Astrocyte of the spinal cord (primary cell): ENCODE measurements at places on chromosomes 11 and 22.

- no peak for DNase-seq
Observed at GRCh38 chr11:71198141-71198822, 54.1 kb downstream of the SHANK2 start.

DNA sequence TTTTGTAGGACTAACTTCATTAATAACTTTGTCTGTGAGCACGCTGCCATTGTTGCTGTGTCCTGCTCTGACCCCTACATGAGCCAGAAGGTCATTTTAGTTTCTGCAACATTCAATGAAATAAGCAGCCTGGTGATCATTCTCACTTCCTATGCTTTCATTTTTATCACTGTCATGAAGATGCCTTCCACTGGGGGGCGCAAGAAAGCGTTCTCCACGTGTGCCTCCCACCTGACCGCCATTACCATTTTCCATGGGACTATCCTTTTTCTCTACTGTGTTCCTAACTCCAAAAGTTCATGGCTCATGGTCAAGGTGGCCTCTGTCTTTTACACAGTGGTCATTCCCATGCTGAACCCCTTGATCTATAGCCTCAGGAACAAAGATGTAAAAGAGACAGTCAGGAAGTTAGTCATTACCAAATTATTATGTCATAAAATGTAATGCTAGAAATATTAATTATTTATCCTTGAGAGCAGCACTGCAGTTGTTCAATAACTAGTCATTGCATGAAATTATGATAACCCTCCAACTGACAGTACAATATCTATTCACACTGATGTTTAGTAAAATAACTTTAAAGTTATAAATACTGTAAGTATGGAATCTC lies 46.4 kb upstream of the OR5D13 start:
- no peak for DNase-seq

- no peak for DNase-seq
Observed at GRCh38 chr11:4090258-4090657, 4.3 kb upstream of the RRM1 start.

DNA sequence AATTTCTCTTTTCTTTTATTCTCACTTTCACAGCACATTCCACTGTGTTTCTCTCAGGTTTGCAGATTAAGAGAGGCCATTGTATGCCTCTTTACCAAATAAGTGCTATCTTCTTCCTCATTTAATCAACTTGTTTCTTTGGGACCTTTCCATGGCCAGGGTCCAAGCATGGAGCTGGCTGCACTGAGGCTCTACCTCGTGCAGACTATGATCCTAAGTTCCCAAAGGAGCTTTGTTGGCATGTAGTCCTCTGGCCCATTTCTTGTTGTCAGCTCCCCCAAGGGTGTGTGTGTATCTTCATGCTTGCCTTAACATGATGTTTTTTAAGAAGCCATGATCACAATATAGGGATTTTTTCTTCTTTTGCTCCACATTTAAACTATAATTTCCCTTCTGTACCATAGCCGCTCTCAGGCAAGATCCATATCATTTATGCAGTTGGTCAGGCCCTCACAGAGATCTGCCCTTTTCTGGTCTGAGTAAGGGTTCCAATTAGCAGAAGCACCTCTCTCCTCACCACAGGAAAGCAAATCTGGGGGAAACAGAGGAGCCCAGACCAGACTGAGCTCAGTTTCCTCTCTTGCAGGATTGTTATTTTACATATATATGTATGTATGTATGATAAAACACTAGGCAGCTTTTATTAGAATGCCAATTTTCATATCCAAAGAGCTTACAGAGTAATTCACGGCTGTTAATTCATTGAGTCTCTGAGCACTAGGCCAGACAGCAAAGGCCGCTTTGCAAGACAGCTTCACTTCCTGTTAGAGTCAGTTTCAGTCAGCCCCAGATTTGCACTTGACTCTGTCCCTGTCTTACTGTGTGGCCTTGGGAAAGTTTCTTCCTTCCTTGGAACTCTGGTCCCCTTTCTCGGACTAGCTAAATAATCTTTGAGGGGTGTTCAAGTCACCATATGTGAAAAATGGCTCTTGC lies 34.3 kb downstream of the CYB5R2 start:
- DNase-seq: no peak

GRCh38 chr11:55503449-55503848 lies 50.8 kb upstream of the OR4C15 start:
- no peak for DNase-seq

GRCh38 chr11:98090861-98091505 lies 929.8 kb upstream of the CNTN5 start:
- DNase-seq: no peak

GRCh38 chr11:22787551-22788162 lies 41.9 kb downstream of the SVIP start:
- DNase-seq: peak; percentile 45

DNA sequence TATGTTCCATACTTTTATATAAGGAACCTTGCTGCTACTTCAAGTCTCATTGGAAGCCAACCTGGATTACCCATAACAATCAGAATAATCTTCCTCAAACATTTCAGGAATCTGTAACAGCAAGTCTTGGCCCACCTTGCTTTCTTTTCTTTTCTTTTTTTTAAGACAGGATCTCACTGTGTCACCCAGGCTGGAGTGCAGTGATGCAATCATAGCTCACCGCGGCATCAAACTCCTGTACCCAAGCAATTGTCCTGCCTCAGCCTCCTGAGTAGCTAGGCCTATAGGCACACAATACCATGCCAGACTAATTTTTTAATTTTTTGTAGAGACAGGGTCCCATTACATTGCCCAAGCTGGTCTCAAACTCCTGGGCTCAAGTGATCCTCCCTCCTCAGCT lies 29.3 kb upstream of the PRDM10 start:
- DNase-seq: no peak

DNA sequence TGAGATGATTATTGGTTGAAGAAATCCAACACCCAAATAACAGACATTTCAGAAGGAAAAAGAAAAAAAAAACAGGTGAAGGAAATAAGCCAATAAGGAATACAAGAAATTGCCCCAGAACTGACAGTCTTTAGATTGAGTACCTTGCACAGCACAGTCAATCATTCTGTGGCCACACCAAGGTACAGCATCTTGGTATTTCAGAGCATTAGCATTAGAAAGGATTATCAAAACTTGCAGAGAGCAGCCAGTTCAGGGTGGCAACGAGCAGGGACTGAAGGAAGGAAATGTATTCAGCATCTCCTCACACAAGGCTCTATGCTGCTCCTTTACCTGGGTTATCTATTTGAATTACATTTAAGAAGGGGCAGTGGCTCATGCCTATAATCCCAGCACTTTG lies 2.1 kb downstream of the ADA2 start:
- no peak for DNase-seq

DNA sequence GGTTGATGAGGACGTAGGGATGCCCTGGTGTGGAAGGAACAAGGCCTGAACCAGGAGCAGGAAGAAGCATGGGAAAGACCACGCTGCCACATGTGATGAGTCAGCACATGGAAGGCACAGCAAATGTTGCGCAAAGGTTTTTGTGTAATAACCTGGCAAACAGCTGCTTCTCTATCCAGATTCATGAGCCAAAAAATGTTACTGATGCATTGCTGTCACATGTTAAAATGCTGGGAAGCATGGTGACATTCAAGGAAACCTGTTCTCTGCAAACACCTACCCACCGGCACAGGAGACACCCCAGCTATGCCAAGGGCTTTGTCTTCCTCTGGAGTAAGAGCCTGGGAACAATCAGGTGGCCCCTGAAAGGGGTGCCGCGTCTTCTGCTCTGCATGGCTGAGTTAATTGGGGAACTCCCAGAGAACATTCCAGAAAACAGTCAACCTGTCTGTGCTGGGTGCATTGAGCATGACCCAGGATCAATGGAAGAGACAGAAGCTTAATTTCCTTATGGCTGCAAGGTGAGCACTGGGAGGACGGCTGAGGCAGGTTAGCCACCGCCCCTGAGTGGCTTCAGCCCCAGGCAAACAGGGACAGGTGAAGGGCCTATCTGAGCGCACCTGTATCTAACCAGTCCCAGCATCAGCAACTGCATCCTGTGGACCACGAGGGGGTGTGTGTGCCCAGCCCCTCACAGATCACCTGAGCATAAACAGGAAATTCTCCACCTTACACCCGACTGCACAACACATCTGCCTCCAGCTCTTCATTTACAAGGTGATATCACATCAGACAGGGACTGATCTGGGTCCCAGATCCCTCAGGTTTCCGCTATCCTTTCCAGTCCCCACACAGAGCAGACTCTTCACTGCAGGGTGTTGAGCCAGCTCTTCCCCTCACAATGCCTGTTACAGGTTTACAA lies 108.4 kb downstream of the GGTLC2 start:
- no peak for DNase-seq

- DNase-seq: no peak
Observed at GRCh38 chr11:31805037-31805628, 6.0 kb downstream of the PAX6 start.

DNA sequence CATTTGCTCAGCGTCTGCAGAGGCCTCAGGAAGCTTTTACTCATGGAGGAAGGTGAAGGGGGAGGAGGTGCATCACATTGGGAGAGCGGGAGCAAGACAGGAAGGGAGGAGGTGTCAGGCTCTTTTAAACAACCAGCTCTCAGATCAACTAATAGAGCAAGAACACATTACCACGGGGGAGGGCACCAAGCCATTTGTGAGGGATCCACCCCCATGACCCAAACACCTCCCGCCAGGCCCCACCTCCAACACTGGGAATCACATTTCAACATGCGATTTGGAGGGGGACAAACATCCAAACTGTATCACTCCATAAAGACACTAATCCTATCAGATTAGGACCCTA lies 18.9 kb upstream of the THY1 start:
- DNase-seq: no peak

- DNase-seq: peak; percentile 39
Observed at GRCh38 chr22:19174106-19175025, 4.2 kb downstream of the SLC25A1 start.

GRCh38 chr22:50585781-50586180 lies 3.1 kb upstream of the CHKB start:
- no peak for DNase-seq

DNA sequence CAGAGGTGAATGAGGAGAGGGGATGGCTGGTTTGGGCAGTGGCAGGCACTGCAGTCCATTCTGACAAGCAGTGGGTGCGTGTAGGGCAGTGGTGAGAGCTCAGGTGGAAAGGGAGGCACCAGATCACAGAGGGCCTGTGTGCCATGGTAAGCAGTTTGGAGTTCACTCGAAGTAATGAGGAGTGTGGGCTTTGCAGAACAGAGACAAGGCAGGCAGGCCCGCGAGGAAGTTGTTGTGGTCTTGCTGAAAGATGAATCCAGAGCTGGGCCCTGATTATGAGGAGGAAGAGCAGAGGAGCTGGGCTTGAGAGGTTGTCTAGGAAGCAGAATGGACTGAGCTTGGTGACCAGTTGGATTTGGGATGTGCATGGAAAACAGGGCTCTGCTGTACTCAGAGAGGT lies 1.6 kb upstream of the DNAJB13 start:
- no peak for DNase-seq

DNA sequence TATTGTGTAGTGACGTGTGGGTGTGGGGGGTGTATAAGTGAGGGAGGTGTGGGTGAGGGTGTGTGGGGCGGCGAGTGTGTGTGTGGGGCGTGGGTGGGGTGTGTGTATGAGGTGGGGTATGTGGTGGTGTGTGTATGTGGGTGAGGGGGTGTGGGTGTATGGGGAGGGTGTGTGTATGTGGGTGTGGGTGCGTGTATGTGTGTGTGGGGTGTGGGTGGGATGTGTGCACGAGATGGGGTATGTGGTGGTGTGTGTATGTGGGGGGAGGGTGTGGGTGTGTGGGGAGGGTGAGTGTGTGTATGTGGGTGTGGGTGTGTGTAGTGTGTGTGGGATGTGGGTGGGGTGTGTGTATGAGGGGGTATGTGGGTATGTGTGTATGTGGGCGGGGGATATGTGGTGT lies 205.5 kb downstream of the OPCML start:
- DNase-seq: no peak

GRCh38 chr11:17475666-17476316 lies 854 bp downstream of the ABCC8 start:
- DNase-seq: no peak

- DNase-seq: no peak
Observed at GRCh38 chr11:16167706-16168487, 188.4 kb downstream of the SOX6 start.

DNA sequence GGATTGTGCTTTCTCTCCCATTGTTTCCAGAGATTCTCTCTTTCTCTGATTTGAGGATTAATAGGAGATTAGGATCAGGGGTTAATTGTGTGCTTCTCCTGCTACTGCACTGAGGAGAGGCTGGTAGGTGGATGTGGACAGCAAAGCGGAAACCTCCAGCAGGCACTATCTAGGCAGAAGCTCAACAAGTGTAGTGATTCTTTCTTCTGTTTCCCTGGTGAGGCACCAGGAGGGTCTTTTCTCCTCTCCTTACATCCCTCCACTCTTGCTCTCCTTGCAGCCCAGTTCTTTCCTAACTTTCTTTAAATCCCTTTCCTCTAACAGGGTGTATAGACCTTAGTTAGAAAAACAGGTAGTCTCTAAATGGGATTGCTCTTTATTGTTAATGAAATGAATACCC lies 1.9 kb upstream of the ZBTB16 start:
- no peak for DNase-seq
